Osteocyte (in vitro differentiated cells): ENCODE measurements at places on chromosomes 5 and 9. TPM values are rescaled to one million over a fixed set of nuclear protein-coding genes. Genes with fewer than 3 reads are reported as not detected.

Gene KCNV2
- total RNA-seq, result not detected in 2 replicates

DNA sequence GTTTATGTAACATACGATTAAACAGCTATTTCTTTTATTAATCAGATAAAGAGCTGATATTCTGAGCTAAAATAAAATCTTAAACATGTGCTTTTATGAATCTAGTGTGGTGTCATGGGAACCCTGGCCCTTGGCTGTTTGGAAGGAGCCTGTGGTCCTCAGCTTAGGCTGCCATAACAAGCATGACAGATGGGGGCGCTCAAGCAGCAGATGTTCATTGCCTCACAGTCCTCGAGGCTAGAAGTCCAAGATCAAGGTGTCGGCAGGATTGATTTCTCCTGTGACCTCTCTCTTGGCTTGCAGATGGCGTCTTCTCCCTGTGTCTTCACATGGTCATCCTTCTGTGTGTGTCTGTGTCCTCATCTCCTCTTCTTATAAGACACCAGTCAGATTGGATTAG is 448.2 kb downstream of the GADD45G start:
- peak; percentile 69 for DNase-seq

Gene MZB1
- not detected in 2 replicates for total RNA-seq

- no peak for DNase-seq
Observed at GRCh38 chr9:85987236-85987635, 46.3 kb downstream of the NAA35 start.

- no peak for DNase-seq
Observed at GRCh38 chr9:104779334-104779733, 15.4 kb downstream of the NIPSNAP3B start.
